Type B pancreatic cell (in vitro differentiated cells): ENCODE measurements at places on chromosomes 1 and 21.

GRCh38 chr1:1832820-1833219 is 54.5 kb upstream of the NADK start:
- no peak for DNase-seq

DNA sequence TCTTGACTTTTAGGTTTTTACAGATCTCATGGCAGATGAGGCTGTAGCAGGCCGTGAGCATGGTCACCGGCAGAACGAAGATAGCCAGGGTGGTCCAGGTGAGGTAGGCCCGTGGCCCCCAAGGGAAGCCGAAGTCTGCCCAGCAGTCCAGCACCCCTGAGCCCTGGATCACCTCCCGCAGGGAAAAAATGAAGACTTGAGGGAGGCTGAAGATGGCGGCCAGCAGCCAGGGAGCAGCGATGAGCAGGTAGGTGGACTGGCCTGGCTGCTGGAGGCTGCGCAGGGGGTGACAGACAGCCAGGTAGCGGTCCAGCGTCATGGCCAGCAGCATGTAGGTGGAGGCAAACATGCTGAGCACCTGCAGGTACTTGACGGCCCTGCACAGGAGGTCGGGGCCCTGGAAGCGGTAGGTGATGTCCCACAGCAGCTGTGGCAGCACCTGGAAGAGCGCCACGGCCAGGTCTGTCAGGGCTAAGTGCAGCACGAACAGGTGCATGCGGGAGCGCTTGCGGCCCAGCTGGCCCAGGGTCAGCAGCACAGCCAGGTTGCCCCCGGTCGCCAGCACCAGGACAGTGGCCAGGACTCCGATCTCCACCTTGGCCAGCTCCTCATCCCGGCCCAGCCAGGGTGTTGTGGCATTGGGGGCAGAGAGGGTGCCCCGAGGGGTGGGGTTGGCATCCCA is 856 bp downstream of the AVPR1B start:
- DNase-seq: peak; percentile 59

- no peak for DNase-seq
These were observed 27.5 kb upstream of the MYSM1 start for GRCh38 chr1:58727364-58727763.

DNA sequence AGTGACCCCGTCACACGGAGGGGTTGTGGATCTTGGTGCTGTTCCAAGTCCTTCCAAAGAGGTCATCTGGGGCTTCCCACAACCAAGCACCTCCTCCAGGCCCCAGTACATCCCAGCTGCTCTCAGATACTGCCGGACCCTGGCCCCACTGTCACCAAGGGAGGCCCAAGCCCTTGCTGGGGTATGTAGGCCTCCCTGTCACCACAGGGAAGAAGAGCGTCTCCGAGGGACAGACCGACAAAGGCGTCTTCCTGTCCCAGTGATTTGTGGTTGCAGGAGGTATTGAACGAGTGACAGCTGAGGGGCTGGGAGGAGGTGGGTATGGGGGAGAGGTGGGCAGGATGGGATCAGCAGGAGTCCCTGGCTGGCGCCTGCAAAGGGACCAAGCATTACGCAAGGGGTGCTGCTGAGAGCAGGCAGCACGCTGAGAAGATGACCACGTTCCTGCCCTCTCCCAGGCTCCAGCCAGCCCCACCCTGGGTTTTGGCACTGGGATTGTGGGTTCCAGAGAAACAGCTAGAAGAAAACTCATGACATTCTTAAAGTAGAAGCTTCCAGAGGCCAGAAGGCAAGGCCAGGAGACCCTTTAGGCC is 29.7 kb downstream of the LRP8 start:
- DNase-seq: no peak

DNA sequence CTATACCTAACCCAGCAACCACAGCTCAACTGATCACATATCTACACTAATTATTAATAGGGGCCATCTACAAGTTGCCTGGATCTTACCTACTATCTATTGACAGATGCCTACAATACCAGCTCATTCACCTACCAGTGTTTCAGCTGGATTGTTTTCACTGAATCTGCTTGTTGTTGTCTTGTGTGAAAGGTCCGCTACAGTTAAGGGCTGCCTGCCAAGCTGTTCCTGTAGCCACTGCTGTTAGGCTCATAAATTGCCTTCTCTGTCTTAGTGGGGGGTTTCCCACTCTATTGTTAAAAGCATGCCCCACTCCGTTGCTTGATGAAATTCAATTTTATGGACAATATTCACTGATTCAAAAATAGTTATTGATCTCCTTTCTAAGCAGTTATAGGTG is 199.7 kb upstream of the TMPRSS15 start:
- DNase-seq: no peak

- DNase-seq: no peak
These were observed 21.4 kb upstream of the NEK7 start for GRCh38 chr1:198135366-198135765.

DNA sequence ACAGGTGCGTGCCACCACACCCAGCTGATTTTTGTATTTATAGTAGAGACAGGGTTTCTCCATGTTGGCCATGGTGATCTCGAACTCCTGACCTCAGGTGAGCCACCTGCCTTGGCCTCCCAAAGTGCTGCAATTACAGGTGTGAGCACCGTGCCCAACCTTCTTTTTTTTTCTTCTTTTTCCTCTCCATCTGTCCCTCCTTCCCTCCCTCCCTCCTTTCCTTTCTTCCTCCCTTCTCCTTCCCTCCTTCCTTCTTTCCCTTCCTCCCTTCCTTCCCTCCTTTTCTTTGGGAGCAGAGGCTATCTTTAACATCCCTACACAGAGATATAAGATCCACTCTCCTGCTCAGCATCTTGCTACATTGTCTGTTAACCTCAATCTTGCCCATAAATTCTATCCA is 24.4 kb upstream of the FAM89A start:
- no peak for DNase-seq

DNA sequence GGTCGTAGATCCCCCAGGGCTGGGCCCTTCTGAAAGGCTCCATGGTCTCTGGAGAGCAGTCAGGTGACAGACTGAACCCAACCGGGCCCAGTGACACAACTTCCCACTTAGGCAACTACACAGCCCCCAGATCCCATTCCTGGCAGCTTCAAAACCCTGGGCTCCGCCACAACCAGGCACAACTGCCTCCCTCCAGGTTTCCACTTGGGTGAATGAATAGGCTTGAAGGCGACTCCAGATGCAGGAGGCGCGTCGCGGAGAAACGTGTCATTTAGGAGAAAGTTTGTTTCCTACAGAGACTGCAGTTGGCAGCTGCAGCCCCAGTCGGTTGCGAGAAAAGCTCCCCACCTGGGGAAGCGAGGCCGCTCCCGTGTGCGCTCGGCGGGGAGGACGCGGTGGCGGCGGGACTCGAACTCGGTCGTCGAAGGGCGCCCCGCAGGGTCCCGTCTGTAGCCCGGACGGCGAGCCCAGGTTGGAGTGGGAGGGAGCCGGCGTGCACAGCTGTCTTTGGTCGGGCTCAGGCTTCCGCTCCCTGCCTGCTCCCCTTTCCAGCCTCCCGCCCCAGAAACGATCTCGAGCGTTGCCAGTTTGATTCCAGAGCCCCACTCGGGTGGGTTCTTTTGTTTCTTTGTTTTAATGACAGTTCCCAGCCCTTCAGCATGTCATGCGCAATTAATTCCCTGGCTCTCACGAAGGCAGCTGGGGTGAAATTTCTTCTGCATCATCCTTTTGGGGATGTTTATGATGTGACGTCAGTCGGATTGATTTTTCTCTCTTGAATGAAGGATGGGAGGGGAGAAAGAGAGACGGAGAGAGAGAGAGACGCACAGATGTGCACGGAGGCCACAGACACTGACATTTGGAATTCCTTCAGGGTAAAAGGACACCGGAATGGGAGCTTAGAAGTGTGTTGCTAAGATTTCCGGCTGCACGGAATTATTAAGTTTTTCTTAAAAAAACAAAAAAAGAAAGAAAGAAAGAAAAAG is 862 bp upstream of the SGIP1 start:
- no peak for DNase-seq

GRCh38 chr1:247465796-247466195 is 7.9 kb upstream of the OR2B11 start:
- DNase-seq: no peak

GRCh38 chr1:230902349-230902923 is 34.1 kb upstream of the C1orf198 start:
- DNase-seq: no peak

GRCh38 chr1:119937198-119937597 is 40.9 kb upstream of the ADAM30 start:
- DNase-seq: no peak

DNA sequence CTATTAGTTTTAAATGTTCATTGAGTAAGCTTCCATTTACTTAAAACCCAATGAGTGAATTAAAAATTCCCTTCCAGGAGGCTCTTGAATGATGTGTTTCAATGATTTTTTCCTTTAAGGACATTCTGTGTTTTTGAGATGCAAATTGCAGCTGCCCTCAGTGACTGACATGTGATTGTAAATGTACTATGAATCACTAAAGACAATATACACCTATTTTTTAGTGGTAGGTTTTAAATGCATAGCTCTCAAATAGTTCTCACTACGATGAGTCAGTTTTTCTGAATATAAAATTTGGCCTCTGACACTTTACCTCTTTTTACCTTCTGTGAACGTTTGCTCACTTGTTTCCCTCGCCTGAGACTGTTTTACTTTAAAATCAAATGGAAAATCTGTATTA is 204.7 kb downstream of the BARHL2 start:
- DNase-seq: no peak

- no peak for DNase-seq
These were observed 39.3 kb upstream of the LRRC7 start for GRCh38 chr1:69528376-69528775.

GRCh38 chr1:176193663-176194062 is 13.4 kb downstream of the COP1 start:
- DNase-seq: no peak

GRCh38 chr1:115952547-115952946 is 23.8 kb upstream of the SLC22A15 start:
- DNase-seq: no peak

- DNase-seq: no peak
These were observed 149.9 kb downstream of the ZP4 start for GRCh38 chr1:237740846-237741245.

DNA sequence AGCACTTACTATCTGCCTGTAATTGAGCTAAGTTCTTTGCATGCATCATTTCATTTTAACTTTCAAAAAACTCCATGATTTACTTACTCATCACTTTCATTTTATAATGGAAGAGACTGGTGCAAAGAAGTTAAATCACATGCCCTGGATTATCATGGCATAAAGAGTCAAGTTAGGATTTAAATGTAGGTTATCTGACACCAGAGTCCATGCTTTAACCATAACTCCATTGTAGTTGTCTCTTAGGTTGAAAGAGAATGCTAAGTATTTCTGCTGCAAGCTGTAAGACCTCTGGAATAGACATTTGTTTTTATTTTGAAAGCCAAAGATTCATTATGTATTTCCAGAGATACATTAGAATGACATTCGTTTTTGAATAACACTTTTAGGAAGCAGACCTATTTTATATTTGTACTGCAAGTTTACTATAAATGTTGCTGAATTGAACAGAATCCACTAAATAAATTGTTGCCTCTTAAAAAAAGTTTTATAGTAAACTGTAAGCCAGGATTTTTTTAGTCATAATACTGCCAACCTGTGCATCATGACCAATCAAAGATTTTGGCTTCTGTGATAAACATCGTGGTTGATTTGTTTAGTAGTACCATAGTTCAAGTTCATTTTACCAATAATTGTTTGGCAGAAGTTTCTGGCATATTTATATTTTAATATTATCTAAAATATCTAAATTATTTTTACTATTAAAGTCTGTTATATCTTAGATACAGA is 26.1 kb downstream of the CFH start:
- no peak for DNase-seq
